ENCODE measurements at places on chromosomes 13 and 19. TPM values are rescaled to one million over a fixed set of nuclear protein-coding genes. Genes with fewer than 3 reads are reported as not detected.

DNA sequence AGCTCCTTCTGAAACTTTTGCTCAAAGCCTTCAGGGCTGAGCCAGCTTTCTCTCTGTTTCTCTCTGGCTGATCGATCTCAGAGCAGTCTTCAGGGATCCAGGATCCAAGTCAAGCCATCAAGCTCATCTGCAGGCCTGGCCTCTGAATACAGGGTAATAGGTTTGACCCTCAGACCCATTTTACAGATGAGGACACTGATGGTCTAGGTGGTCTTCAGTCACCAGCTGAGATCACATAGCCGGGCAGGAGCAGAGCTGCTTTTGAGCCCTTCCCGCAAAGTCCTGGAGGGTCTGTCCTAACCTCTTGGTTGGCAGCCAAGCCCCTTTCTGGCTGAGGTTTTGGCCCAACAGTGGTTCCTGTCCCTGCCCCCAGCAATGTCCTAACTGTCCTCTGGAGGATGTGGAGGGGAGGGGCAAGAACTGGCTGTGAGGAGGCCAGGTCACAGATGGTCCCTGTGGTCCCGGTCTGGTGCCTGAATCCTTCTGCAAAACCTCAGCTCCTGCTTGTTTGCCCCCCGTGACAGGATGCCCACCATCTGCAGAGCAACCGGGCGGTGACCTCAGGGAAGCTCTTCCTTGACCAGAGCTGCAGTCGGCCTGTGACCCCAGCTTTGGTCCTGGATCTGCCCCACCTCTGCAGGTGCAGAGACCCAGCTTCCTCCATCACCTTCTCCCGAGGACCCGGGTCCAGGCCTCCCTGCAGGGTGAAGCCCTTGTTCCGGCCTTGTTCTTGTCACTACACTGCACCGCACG is 5.8 kb upstream of the PEAK3 start:
- H3K27me3 ChIP-seq: peaks cover 45% of the 10 kb centered on the region
- peak overlapping the region; percentile 75 for H3K27ac ChIP-seq
- DNase-seq: no peak

ZNF524 gene
- 4.0 TPM for total RNA-seq

GRCh38 chr13:42992764-42993122 is 702 bp upstream of the EPSTI1 start:
- H3K4me3 ChIP-seq: peak overlapping the region; percentile 63
- DNase-seq: no peak
- H3K4me1 ChIP-seq: peaks cover 25% of the 10 kb centered on the region
- no peak overlapping the region for H3K27ac ChIP-seq

- no peaks in the 10 kb centered on the region for H3K36me3 ChIP-seq
- H3K27me3 ChIP-seq: no peaks in the 10 kb centered on the region
- peak; percentile 34 for DNase-seq
- no peak overlapping the region for H3K27ac ChIP-seq
Measured at GRCh38 chr19:5170329-5170745, 170.3 kb downstream of the PTPRS start.

DNA sequence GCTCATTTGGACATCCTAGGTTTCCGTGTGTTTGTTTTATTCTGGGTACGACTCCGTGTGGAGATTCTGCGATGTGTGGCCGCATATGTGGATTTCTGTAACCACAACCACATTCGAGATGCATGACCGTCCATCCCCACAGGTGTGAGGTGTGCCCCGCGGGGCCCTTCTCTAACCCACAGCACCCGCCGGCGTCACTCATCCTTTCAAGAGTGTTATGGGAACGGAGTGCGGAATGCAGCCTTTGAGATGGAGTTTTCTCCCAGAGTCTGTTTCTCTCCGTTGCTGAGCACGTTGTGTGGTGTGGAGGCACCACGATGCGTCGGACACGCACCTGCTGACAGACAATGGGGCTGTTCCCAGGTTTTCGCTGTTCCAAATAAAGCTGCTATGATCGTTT is 40.0 kb downstream of the C13orf46 start:
- DNase-seq: no peak
- no peak overlapping the region for H3K4me3 ChIP-seq
- H3K36me3 ChIP-seq: no peaks in the 10 kb centered on the region
- peaks cover 13% of the 10 kb centered on the region for H3K4me1 ChIP-seq
- no peaks in the 10 kb centered on the region for H3K27me3 ChIP-seq

ZNF441 gene
- total RNA-seq: 6.8 TPM

DNA sequence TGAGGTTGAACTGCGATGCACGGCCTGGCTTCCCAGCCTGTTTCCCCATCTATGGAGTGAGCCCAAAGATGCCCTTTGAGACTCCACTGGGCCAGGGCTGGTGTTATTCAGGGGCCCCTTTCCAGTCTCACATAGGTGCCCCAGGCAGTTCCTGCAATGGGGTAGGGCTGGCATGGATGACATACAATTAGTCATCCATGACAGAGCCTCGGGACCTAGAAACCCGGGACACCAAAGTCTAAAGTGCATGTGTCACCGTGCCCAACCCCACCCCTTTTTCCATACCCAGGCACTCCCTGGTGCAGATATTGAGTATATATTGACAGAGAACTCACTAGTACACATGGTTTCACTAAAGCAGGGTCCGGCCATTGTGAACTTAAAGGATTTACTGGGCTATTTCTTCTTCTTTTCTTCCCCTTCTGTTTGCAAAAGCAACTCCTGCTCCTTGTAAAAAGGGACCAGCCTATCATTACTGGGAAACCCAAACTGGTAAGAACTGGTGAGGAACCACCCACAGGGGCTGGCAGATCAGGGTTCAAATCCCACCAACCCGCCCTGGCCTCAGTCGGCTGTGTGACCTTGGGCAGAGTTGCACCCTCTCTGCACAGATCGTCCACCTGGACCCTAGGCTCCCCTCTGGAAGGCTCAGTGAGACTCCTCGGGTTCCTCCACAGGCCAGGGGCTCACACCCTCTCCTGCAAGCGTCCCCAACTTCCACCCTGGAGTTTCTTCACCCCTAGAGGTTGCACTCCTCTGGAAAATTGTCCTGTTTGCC is 2.7 kb downstream of the B3GNT3 start:
- H3K27ac ChIP-seq: peak overlapping the region; percentile 87
- peak; percentile 90 for DNase-seq
- H3K27me3 ChIP-seq: peaks cover 87% of the 10 kb centered on the region
- H3K36me3 ChIP-seq: no peaks in the 10 kb centered on the region
- peak overlapping the region; percentile 15 for H3K4me3 ChIP-seq
- H3K4me1 ChIP-seq: peaks cover 48% of the 10 kb centered on the region

CD37 gene
- total RNA-seq: 2.2 TPM

DNA sequence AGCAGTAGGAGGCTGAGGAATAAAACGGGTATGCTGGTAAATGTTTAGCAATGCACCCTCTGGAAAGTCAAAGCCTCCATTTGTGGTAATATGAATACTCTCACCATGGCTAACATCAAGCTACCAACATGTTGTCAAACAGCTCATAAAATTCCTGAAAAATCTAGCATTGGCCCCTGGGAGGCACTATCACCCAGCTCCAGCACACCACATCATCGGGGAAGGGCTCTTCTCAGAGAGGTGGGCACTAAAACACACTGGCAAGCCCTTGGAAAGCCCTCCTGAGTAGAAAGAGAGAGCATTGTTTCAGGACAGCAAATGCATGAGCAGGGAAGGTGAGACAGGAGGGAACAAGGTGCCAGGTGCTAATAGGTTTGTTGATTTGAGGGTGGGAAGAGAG is 53.9 kb upstream of the FLT1 start:
- H3K4me1 ChIP-seq: no peaks in the 10 kb centered on the region
- no peaks in the 10 kb centered on the region for H3K27me3 ChIP-seq
- H3K4me3 ChIP-seq: no peak overlapping the region
- H3K36me3 ChIP-seq: no peaks in the 10 kb centered on the region

- peak; percentile 57 for DNase-seq
- H3K4me3 ChIP-seq: no peak overlapping the region
- H3K27ac ChIP-seq: no peak overlapping the region
- H3K27me3 ChIP-seq: no peaks in the 10 kb centered on the region
Measured at GRCh38 chr13:32267836-32268439, 47.2 kb downstream of the ZAR1L start.

- DNase-seq: no peak
- no peaks in the 10 kb centered on the region for H3K4me1 ChIP-seq
- no peaks in the 10 kb centered on the region for H3K36me3 ChIP-seq
- H3K4me3 ChIP-seq: no peak overlapping the region
Measured at GRCh38 chr13:59343993-59344822, 819.5 kb downstream of the DIAPH3 start.

GRCh38 chr19:45243144-45243732 is 2.0 kb downstream of the EXOC3L2 start:
- peaks cover 7% of the 10 kb centered on the region for H3K27me3 ChIP-seq
- no peak overlapping the region for H3K4me3 ChIP-seq
- no peaks in the 10 kb centered on the region for H3K36me3 ChIP-seq
- no peak overlapping the region for H3K27ac ChIP-seq
- no peak for DNase-seq
- no peaks in the 10 kb centered on the region for H3K4me1 ChIP-seq

GRCh38 chr13:75181906-75182305 is 300.1 kb downstream of the TBC1D4 start:
- no peaks in the 10 kb centered on the region for H3K27me3 ChIP-seq
- H3K36me3 ChIP-seq: no peaks in the 10 kb centered on the region
- peak; percentile 38 for DNase-seq
- no peak overlapping the region for H3K27ac ChIP-seq

DNA sequence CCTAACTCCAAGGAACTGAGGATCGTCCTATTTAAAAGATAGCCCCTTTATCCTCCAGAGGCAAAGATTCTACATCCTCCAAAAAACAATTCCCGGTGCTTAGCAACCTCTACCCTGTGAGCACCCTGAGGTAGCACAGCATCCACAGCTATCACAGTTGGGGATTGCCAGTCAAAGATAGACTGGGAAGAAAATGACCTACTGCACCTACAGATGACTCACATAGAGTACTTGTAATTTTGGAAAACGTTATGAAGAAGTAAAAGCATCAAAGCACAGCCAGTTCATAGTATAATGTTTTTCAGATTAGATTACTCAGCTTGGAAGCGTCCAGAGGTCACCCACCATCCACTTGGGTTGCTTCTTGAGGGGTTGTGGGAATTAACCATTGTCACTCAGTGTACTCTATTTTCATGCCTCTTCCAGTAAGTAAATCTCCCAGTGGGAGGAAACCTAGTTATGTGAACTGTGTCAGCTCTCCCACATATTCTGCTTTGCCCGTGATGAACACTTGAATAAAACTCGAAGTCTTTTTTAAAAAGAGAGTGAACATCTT is 8.9 kb upstream of the FAM124A start:
- no peaks in the 10 kb centered on the region for H3K36me3 ChIP-seq
- DNase-seq: no peak
- H3K27me3 ChIP-seq: no peaks in the 10 kb centered on the region
- H3K27ac ChIP-seq: no peak overlapping the region
- H3K4me1 ChIP-seq: no peaks in the 10 kb centered on the region

DNA sequence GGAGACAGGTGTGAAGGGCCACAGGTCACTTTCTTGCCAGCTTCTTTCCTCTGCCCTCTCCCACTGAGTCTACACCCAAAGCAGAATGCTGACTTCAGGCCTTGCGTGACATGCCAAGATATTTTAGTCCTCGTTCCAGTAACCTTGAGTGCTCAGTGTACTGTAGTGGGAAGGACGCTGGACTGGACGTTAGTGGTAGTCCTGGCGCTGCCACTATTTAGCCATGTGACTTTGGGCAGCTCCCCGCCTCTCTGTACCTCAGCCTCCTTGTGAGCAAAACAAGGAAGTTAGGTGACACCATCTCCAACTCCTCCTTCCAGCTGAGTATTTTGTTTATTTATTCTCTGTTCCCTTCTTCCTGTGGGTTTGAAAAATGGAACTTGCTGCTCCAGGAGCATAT is 86.1 kb downstream of the FRY start:
- no peaks in the 10 kb centered on the region for H3K4me1 ChIP-seq
- peak; percentile 41 for DNase-seq
- H3K4me3 ChIP-seq: no peak overlapping the region
- H3K36me3 ChIP-seq: no peaks in the 10 kb centered on the region
- H3K27ac ChIP-seq: no peak overlapping the region

DNA sequence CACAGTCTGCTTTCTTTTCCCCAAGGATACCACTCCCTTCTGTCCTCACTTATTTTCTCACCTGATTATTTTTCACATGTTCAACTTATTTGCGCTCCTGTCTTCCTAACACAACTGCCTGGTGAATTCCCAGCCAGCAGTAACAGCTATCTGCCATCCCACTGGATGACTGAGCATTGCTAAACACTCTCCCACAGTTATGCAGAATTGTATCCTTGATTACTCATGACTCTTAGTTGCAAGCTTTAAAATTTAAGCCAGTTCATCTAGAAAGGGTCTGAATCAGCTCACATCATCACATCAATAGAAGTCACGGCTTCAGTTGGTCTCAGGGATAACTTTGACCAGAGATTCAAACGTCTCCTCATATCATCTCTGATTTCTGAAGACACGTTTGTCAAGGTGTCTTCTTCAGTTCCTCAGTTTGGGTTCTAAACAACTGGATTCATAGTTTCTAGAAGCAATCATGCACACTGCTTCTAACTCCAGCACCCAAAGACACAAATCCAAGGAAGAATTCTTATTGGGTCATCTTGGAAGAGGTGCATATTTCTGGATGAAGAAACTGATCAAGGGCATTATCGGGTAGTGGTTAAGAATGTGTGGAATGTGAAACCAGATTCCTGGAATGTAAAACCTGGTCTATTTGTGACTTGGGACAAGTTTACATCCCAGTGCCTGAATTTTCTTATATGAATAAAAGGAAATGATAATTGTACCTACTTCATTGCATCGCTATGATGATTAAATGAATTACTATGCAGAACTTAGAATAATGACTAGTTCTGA is 13.9 kb upstream of the DACH1 start:
- no peaks in the 10 kb centered on the region for H3K36me3 ChIP-seq
- DNase-seq: no peak
- no peaks in the 10 kb centered on the region for H3K4me1 ChIP-seq
- no peaks in the 10 kb centered on the region for H3K27me3 ChIP-seq

CLC gene
- total RNA-seq: 2.8 TPM

- no peaks in the 10 kb centered on the region for H3K36me3 ChIP-seq
- no peak for DNase-seq
- H3K4me3 ChIP-seq: no peak overlapping the region
- H3K4me1 ChIP-seq: no peaks in the 10 kb centered on the region
Measured at GRCh38 chr13:63184693-63185092, 1769.0 kb upstream of the PCDH20 start.

DNA sequence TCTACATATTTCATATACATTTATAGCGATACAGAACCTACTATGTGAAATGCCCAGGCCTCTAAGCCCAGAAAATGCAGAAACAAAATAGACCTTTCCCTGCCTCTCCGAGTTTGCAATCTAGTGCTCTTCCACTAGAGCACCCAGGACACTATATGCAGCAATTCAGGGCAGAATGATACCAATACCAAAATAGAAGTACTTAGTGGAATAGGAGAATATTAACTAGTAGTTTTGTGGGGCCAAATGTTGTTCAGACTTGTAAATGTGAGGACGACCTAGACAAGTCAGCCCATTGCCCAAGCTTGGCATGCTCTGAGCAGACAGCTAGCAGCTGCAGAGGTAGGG is 35.8 kb upstream of the FLT1 start:
- peak overlapping the region; percentile 5 for H3K4me3 ChIP-seq
- H3K27me3 ChIP-seq: peaks cover 61% of the 10 kb centered on the region
- no peak for DNase-seq
- H3K27ac ChIP-seq: no peak overlapping the region

CYP4F12 gene
- 31.9 TPM for total RNA-seq
